Cerebellum (tissue), 4 donors: ENCODE measurements at places on chromosomes 5 and 9. TPM values are rescaled to one million over a fixed set of nuclear protein-coding genes. Genes with fewer than 3 reads are reported as not detected.

IL3 gene
- total RNA-seq: not detected

CDK5RAP2 gene
- total RNA-seq: 42.4 TPM

SEMA5A gene
- 27.5 TPM for total RNA-seq

PCDHB8 gene
- total RNA-seq: 6.9 TPM

PAPPA gene
- 0.36 TPM for total RNA-seq

SLC25A48 gene
- total RNA-seq: 0.91 TPM

C9orf72 gene
- total RNA-seq: 62.6 TPM

LCP2 gene
- 3.6 TPM for total RNA-seq
